ENCODE measurements at places on chromosomes 1 and 21.

DNA sequence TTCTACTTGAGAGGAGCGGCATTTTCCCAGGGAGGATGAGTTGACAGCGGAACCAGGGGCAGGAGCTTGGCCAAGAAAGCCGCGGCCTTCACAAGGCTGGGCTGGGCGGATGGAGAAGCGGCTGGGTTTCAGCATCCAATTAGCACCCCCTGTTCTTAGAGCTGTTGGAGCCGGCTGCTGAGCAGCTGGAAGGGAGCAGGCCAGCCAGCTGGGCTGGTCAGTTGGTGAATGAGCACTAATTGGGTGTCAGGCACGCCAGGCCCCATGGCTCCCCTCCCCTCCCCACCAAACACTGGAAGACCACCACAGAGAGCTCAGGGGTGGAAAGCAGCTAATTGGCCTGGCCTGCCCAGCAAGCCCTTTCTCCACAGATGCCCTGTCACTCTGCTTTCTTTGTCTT is 245.6 kb downstream of the RRAGC start:
- DNase-seq = no peak

- no peak for DNase-seq
Measured at GRCh38 chr1:118143831-118144230, 41.2 kb downstream of the SPAG17 start.

GRCh38 chr1:50930193-50930592 is 29.9 kb downstream of the FAF1 start:
- no peak for DNase-seq

GRCh38 chr1:8059161-8059622 is 33.1 kb upstream of the ERRFI1 start:
- no peak for DNase-seq

DNA sequence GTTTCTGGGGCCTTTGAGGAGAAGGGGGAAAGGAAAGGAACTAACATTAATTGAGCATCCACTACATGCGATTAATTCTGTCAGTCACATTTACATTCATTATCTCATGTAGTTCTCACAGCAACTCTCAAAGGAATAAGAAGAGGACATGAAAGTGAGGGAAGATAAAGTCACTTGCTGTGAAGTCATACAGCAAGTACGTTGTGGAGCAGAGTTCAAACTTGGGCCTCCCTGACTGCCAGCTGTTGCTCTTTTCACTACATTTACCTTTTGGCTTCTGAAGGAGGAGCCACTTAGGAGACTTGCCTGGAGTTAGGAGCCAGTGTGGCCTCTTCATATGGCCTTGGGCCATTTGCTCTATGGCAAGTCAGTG is 6.2 kb downstream of the ZNF691 start:
- no peak for DNase-seq
